Stimulated activated CD4-positive, alpha-beta T cell treated with anti-CD3 and anti-CD28 coated beads, Interleukin-4, amount 100 ng/mL, for 4 hours (primary cell): ENCODE measurements at places on chromosomes 2 and 18.

- DNase-seq, result no peak
Observed at GRCh38 chr2:239466061-239466754, 65.4 kb upstream of the HDAC4 start.

DNA sequence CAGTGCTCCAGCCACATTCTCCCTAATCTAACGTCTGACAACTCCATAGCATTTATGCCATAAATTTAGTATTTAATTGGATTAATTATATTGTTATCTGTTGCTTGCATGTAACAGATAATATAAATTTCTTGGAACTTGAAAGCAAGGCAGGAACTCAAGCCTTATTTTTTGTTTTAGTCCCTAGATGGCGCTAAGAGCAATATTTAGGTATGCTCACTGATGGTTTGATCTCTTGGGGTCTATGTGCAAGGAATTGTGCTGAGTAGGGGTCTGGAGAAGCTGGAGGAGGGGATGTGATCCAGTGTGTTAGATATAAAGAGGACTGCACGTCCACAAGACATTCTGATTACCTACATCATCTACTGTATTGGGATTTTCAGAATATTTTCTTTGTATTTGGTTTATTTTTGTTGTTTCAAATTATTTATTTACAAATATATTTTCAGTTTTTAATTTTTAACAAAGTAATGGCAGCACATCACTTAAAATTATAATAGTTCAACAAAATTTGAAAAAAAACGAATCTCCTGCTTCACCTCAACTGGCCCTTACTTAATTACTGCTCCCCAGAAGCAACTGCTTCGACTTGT is 32.8 kb downstream of the KATNAL2 start:
- no peak for DNase-seq

DNA sequence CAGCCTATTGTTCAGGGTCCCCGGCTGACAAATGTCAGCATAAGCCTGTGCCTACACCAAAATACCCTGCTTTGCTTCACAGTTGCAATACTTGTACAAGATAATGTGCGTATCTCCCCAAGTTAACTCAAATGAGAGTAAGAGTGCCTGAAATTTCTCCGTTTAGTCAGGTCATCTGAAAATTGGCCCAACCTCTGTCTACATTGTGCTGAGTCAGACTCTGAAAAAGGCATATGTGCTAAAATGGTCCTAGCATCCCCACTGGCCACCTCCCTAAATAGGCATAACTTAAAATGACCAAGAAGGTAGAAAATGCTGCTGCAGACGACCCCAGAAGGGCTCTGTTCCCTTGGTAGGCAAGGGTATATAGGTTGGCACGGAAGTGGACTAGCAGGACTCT is 1653.8 kb upstream of the DDX18 start:
- no peak for DNase-seq

GRCh38 chr2:74261204-74261864 is 62.9 kb downstream of the MTHFD2 start:
- DNase-seq, result no peak

DNA sequence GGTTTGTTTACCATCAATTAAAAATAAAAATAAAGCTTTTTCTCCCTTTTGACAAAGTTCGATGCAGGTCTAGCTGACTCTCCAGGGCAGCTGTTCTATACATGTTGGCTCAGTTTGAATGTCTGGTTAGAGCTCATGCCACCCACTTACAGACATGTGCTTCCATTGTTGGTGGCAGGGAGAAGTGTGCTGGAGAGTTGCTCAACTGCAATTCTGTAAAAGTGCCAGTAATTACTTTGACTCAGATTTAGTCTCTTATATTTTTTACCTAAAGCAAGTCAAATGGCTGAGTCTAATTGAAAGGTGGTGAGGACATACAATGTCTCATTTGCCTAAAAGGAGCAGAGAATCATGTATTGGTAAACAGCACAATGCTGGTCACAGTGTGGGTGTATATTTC is 609.1 kb upstream of the SYT4 start:
- DNase-seq, result no peak

DNA sequence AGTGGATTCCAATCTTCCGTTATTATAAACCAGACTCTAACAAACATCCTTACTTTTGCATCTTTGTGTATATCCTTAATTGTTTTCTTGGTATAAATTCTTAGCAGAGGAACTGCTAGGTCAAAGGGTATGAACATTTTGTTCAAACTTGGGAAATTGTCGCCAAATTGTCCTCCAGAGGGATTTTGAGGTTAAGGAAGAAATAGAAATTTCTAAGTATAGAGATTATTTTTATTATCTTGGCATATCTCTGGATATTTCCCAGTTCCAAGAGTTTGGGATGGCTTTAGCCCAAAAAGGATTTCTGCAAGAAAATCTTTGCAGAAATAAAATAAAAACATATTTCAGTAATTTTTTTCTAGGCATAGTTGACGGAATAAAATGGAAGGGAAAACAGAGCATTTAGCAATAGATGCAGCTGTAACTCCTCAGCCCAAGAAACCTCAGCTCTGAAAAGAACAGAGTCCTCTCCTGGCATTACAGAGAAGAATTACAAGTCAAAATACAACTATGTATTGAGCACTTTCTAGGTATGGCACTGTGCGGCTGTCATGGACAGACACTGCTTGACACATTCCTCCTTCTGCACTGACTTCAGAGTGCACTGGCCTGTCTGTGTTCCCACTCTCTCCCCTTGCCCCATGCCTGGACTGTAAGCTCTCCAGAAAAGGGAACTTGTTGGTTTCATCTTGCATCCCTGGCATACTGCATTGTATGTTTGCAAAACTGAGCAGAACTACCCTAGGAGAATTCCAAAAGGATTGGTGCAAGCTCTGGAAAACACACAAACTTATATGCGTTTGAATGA is 117.3 kb upstream of the STON1 start:
- no peak for DNase-seq

DNA sequence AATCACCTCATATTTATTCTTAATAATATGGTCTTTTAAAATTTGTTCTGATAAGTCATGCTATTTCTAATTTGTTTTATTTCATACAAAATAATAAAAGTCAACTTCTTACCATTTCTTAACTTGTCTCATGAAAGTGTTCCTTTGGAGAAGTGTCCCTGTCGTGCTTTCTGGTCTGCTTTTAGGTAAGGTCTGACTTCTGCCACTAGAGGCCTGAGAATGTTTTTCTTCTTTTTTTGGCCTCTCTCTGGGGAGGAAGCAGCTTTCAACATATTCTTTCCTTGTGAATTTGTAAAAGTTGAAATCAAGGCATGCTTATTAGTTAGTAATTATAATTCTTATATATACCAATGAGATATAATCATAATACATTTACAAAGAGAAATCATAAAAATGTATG is 39.4 kb downstream of the MAP2 start:
- no peak for DNase-seq

- no peak for DNase-seq
Observed at GRCh38 chr2:59816075-59816474, 737.4 kb downstream of the BCL11A start.

DNA sequence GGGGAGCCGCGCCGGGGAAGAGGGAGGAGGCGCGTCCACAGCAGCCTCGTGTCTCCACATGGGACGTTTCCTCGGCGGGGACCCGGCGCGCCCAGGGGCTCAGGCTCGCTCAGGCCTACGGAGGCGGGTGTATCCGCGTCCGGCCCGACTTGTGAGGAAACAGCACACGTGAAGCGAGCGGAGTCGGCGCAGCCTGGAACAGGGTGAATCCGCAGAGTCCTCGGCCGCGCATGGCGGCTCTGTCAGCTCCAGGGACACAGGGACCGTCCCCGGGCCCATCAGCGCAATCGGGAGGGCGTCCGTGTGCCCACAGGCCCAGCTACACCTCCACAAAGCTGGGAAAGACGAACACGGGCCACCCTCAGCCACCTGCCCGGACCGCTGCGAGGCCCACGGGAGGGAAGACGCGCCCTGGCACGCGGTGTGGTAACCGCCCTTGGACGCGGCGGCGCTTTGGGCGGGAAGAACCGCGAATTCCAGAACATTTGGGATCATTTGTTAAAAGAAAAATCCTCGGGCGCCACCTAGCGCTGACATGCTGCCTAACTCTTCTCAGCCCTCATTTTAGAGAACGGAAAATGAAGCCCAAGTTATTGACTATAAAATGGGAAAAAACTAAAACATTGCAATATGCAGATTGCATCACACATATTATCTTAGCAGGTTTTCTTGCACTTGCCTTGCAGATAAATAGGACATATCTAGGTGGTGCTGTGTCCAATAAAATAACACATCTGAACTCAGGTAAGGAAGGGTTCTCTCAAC is 40.4 kb downstream of the TMEM18 start:
- DNase-seq, result peak; percentile 17

DNA sequence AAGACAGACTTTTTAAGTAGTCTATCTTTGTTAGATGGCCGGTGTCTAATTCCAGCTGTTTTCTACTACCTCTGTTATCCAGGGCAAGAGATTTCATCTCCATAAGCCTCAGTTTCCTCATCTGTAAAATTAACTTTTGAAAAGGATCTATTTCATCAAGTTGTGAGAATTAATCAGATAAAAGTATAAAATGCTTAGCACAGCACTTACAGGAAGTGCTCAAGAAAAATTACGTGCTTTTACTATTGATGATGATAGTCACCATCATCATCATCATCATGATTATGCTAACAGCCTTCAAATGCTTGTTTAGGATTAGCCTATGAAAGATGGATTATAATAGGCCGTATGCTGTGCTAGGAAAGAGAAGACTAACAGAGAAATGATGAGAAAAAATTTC is 76.2 kb downstream of the CYRIA start:
- no peak for DNase-seq

DNA sequence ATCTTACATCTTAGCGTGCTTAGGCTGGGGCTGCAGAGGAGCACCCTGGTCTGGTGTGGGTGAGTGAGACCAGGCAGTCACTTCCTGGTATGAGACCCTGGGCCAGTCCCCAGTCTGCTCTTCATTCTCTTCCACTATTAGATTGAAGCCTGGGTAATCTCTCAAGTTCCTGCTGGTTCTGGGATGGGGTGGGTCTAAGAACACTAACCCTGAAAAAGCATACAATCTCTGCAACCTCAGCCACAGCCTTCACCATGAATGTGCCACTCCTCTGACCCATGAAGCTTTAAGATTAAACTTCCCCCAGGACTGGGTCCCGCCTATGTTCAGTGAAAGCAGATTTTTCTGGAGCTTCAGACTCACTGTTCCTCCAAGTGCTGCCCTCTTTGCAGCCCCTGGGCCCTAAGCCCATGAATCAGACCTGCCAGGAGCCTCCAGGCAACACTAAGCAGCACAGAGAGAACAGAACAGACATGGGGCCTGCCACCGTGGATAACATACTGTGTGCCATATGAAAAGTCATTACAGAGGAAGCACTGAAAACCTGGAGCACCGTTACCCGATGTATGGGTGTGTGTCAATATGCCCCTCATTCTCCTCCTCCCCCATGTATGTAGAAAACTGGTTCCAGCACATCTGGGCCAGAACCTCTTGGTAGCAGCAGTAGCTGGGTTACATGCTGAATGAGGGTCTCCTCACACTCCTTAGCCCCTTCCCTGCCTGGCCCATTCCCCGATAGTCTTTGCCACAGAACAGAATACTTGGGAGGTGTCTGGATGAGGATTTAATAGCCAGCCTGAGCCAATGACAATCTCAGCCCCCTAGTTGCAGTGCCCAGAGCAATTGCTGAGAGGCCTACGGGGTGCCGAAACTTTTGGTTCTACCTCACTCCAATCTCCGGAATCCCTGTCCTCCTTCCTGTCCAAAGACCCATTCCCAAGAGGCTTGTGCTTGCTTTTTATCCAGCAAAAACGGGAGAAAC is 2.7 kb upstream of the SIX2 start:
- no peak for DNase-seq

DNA sequence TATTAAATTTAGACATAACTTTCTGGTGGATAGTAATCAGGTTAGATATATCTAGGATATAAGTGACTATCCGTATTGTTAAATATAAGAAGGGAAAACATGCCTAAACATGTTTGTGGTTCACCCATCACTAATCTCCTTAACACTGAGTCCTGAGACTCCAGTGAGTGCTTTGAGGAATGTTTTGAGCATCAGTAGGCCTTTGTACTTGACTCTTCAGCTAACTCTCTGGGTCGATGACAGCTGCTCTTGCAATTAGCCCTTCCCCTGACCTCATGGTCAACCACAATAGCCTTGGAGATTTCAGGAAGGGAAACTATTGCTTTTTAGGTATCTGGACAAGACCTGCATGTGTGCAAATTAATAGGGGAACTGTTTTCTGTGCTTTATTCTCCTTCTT is 716.8 kb downstream of the EPHA4 start:
- DNase-seq, result no peak

DNA sequence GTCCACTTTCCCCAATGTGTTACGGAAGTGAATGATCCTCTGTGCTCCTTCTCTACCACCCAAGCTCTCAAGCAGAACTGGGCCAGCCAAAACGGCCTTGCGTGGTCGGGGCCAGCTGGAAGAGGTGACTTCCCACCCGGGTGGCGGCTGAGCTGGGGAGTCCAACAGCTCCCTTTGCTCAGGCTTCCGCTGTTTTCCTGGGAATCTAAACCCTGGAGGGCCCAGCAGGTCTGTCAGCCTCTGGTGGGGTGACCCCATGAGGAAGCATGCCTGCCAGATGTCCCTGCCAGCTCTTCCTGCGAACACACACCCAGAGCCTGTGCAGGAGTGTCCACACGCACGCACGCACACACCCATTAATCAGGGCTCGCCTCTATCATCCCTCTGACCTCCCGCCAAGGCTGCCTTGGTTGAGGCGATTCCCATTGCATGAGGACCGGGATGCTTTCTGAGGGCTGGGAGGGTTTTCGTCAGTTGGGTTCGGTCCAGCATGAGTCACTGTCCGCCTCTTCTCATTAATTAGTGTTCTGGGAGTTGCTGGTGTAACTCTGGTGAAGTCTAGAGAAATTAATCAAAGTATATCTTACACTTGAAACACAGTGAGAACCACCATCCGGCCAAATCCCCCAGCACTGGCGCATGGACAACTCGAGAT is 90.6 kb downstream of the TWIST2 start:
- DNase-seq, result no peak

- no peak for DNase-seq
Observed at GRCh38 chr2:217539126-217539525, 463.7 kb downstream of the TNS1 start.
